ENCODE measurements at places on chromosomes 16 and 17. TPM values are rescaled to one million over a fixed set of nuclear protein-coding genes. Genes with fewer than 3 reads are reported as not detected.
A peak's percentile ranks its signal among the peaks of the same experiment; 100 is the strongest.

DNA sequence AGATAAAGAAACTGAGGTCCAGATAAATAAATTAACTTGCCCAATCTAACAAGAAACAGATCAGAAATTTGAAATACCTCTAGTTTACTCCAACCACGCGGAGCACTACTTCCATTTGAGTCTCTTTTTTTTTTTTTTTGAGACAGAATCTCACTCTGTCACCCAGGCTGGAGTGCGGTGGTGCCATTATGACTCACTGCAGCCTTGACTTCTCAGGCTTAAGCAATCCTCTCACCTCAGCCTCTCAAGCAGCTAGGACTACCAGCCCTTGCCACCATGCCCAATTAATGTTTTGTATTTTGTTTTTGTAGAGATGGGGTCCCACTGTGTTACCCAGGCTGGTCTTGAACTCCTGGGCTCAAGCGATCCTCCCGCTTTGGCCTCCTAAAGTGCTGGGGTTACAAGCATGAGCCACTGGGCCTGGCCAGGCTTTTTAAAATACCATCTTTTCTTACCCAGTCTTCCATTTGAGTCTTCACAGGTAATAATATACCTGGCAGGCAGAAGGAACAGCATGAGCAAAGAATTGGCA is 3.3 kb upstream of the NACA2 start:
- DNase-seq, result no peak

NCOR1 gene
- 129 TPM for total RNA-seq

CAMKK1 gene
- total RNA-seq, result 4.0 TPM

DNA sequence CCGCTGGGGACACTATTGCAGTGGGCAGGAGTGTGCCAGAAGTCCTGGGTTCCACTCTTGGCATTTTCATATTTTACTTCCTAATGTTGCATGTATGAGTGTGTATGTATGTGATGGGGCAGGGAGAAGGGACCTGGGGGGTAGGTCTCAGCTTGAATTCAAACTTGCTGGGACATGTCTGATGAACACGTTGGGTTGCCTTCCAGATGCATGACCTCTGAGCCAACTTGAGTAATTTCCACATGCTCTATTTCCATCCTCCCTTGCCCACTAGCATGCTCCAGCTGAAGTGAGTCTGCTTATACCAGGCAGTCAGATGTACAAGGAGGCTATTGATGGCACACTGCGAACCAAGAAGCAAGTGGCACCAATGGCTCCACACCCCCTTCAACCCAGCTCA is 32.9 kb upstream of the SRSF1 start:
- DNase-seq, result no peak

BRD7 gene
- 163 TPM for total RNA-seq

DNA sequence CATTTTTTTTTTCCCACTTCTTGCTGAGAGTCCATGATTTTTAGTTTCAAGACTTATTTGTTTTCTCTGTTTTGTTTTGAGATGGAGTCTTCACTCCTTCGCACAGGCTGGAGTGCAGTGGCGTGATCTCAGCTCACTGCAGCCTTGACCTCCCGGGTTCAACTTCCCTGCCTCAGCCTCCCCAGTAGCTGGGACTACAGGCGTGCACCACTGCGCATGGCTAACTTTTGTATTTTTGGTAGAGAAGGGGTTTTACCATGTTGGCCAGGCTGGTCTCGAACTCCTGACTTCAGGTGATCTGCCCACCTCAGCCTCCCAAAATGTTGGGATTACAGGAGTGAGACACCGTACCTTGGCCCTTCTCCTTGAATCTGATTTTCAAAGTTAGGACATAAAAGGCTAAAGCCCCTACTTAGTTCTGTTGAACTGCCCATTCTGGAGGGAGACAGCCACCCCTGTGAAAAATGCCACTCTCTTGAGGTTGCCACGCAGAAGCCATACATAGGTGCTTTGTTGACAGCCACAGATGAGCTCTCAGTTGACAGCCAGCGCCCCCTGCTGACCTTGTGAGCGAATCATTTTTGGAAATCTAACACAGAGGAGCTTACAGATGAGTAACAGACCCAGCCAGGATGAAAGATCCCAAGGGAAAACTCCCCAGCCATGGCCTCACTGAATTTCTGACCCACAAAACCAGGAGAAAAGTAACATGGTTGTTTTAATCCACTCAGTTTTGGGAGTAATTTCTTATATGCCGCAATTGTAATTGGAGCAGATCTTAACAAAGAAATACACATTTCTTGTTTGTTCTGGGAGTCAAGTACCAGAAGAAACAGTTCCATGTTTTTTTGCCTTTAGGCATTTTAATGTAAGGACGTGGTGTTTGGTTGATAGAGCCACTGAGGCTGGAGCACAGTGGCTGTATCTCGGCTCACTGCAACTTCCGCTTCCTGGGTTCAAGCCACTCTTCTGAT is 38.8 kb downstream of the PKD1L3 start:
- peak; percentile 93 for DNase-seq

- DNase-seq, result no peak
These were observed 138.2 kb upstream of the COX10 start for GRCh38 chr17:13931111-13931526.

GP1BA gene
- not detected for total RNA-seq

DNA sequence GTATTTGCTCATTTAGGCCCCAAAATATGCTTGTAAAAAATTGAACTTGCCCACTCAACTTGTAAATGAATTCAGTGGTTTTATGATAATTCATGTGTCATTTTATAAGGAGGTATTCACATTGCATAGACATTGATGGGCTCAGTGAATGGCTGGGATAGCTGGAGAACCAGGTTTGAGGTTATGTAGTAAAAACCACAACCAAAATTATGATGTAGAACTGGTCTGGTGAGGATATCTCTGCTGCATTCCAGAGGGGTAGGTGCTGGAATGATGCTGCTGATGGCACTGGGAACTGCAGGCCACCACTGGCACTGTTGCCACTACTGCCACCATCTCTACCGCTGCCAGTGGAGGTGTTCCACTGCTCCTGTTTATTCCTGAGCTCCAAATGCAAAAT is 21.5 kb upstream of the RABEP1 start:
- no peak for DNase-seq

- DNase-seq, result no peak
These were observed 426.7 kb upstream of the CDH8 start for GRCh38 chr16:62462971-62463370.

ABCC11 gene
- 0.09 TPM for total RNA-seq

SCGB1C2 gene
- total RNA-seq, result not detected

DNA sequence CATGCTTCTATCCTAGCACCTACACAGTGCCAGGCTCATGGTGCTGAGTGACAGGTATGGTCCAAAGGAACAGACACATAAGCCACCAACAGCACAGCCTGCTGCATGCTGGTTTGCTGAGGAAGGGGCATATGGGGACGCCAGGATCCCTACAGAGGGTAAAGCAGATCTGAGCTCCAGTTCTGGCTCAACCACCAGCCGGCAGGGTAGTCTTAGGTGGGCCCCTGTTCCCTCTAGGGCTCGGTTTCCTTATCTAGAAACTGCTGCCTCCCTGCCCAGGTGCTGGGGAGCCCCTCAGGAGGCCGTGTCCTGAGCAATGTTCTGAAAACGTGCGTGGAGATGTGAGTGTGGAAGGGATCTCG is 24.2 kb upstream of the MRPS23 start:
- no peak for DNase-seq

DNA sequence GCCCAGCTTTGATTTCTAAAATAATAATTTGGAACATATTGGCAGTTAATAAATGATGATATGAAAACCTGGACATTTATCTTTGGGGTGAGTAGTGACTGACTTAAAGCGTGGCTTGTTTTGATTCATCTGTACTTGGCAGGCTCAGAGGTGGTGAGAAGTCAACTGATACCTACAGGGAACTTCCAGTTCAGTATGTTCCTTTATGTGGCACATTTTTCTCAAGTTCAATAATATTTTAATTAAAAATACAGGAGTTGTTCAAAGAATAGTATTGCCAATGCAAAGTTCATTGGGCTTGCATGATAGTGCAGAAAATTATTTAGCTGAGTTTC is 34.3 kb downstream of the SLC47A1 start:
- DNase-seq, result no peak

GRCh38 chr17:81794509-81794908 is 9.4 kb upstream of the GCGR start:
- DNase-seq, result no peak

FOXF1 gene
- not detected for total RNA-seq

DNA sequence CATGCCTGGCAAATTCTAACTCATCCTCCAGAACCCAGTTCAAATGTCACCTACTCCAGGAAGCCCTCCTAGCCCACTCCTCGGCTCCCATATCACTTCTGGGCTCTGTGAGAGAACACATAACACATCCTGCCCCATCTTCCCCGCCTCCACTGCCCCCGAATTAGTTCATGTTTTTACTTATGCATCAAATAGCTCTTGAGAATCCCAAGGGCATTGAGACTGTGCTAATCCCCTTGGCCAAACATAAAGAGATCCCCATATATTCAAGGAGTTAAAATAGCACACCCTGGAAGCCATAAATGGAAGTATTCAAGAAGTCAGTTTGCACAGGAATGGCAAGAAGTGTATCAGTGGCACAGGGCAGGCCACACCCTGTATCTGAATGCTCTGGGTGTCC is 2.0 kb upstream of the CREBBP start:
- no peak for DNase-seq

OTOP3 gene
- not detected for total RNA-seq

GRCh38 chr17:78450696-78451345 is 72.4 kb downstream of the PGS1 start:
- DNase-seq, result no peak

SLC22A31 gene
- 1.3 TPM for total RNA-seq

DNA sequence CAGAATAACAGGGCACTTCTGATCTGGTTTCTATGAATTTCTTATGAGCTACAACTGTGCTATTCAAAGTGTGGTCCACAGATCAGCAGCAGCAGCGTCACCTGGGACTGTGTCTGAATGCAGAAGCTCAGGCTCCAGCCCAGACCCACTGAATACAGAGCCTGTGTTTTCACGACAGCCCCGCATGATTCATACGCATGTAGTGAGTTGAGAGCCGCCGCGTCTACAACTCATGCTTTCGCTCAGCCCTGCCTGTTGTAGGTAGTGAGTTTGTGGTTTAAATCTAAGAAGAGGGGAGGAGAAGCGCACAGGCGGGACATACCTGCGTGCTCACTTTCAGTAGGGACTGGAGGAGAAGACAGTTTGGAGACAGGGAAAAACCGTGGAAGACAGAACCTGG is 28.5 kb upstream of the ELAC2 start:
- no peak for DNase-seq

ZNF423 gene
- total RNA-seq, result 55.4 TPM

ULK2 gene
- 30.7 TPM for total RNA-seq

KRTAP2-1 gene
- not detected for total RNA-seq

SLC38A8 gene
- total RNA-seq, result not detected

TPSD1 gene
- total RNA-seq, result not detected

GRCh38 chr17:39663688-39664580 is 1.2 kb upstream of the TCAP start:
- no peak for DNase-seq

DNA sequence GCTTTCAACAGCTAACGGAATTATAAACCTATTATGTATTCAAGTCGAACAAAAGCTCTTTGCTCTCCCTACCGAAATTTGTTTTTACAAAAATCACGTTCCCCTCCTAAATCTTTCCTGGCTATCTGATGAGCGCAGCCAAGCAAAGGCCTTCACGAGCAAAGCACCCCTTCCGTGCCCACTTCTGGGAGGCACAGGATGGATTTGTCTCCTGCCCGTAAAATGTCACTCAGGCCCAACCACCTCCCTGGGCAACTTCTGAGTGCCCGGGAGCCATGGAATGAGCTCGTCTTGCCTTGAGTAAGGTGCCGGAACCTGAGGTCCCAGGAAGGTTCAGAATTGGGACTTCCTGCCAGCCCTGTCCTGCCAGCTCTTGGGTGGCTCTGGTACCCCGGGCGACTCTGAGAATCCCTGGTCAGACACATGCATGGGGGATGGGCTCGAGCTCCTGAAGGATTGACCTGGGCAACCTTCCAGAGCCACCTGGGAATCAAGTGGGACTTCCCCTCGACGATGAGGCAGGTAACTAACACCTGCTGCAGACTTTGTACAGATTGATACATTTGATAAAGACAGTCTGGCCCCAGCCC is 19.8 kb downstream of the SLC7A5 start:
- DNase-seq, result no peak

DUSP3 gene
- total RNA-seq, result 33.3 TPM

GRCh38 chr16:2964475-2965336 is 631 bp downstream of the KREMEN2 start:
- DNase-seq, result peak; percentile 71

HSPB9 gene
- total RNA-seq, result 0.40 TPM

INCA1 gene
- 0.86 TPM for total RNA-seq

ST6GALNAC2 gene
- total RNA-seq, result 4.5 TPM

DNA sequence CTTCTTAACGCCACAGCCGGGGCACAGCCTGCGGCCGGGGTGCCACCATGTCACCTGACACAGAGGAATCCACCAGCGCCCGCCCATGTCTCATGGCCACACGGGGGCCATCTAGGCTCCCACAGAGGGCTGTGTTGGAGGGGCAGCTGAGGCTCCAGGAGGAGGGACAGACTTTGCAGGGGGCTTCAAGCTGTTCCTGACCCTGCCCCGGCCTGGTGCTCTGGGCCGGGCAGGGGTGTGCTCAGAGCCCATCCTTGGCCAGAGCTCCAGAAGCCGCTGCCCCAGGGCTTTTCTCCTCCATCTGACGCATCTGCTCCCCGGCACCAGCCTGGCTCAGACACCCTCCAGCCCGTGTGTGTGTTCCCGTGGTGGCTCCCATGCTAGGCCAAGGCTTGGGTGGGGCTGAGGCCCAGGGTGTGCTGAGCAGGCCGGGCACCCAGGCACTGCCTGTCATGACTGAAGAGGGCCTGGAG is 7.8 kb upstream of the SLC38A10 start:
- DNase-seq, result no peak

SLC5A10 gene
- total RNA-seq, result not detected

DNA sequence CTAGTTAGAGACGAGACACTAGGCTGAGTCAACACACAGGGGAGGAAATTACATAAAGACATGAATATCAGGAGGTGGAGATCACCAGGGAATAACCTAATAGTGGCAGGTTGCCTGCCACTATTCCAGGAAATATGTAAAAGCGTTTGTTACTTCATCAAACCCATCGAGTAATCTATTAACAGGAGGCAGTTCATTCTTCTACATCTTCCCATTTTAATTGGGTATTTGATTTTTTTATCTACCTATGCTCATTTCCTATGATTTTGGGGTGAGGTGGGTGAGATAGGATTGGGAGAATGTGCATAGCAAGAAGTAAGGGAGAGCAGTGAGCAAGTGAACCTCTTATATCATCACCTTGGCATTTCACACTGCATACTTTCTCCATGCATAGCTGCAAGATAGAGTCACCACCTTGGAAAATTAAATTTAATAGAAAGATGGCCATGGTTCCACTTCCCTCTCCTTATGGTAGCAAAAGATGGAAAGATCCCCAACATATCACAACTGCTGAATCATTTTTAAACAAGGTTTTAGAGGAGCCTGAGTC is 312.2 kb downstream of the TMEM114 start:
- no peak for DNase-seq

CDH11 gene
- 31.7 TPM for total RNA-seq

- no peak for DNase-seq
These were observed 4.4 kb upstream of the SNX29 start for GRCh38 chr16:11972128-11972527.

PPP4C gene
- 144 TPM for total RNA-seq

- DNase-seq, result no peak
These were observed 22.1 kb downstream of the PMFBP1 start for GRCh38 chr16:72149676-72150464.
